Metanephros (tissue), 2 donors: ENCODE measurements at places on chromosomes 3 and 15. TPM values are rescaled to one million over a fixed set of nuclear protein-coding genes. Genes with fewer than 3 reads are reported as not detected.

Gene RBPMS2
- total RNA-seq = 1.4 TPM

Gene FEZF2
- total RNA-seq = not detected

Gene MORC1
- 0.35 TPM for total RNA-seq

Gene ADGRG7
- not detected for total RNA-seq

Gene ADAMTS7
- total RNA-seq = 37.3 TPM

Gene SPINK8
- total RNA-seq = not detected

Gene RMDN3
- total RNA-seq = 26.0 TPM
